ENCODE measurements at places on chromosomes 1 and 21.

DNA sequence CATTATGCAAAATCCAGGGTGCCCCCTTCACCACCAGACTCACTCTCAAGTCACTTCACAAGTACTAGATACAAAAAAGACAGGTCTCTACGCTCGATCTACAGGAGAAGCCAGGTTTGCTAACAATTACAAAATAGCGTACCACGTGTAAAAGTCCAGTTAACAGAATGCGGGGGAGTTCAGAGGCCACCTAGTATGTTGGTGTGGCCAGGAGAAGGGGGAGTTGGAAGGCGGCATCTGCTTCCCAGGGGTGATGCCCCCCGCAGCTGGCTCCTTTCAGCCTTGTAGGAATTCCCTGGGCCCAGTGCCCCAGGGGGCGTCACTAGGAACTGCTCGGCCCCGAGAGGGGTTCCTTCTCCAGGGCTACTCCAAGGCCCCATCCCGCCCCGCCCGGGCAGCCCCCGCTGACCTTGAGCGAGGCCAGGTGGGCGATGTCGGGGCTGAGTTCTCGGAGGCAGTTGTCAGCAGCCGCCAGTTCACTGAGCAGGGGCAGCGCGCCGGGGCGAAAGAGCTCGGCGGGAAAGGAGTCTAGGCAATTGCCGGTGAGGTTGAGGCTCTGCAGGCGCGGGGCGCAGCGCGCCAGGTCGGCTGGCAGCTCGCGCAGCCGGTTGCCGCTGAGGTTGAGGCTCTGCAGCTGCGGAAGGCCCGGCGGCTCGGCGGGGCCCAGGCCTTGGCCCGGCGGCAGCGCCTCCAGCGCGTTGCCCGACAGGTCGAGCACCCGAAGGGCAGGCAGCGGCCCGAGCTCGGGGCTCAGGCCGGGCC is 664 bp downstream of the LRRC47 start:
- no peak for DNase-seq

DNA sequence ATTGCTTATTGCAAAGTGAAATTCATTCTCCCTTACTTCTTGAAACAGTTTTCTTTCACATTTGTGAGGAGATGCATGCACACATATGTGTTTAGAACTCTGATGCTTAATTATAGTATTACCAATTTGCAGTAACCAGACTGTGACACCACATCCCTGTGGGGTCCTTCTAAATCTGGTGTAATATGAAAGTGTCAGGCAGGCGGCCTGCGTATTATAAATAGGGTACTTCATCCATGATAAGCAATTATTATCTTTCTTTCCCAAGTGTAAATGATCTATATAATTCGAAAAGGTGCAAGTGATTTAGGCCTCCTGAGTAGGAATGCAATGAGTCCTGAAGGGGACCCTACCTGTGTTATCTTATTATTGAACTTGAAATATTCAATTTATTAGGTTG is 876 bp downstream of the EFCAB7 start:
- DNase-seq, result no peak

GRCh38 chr21:39968010-39968409 is 100.8 kb downstream of the PCP4 start:
- no peak for DNase-seq

GRCh38 chr1:225522588-225523262 is 94.9 kb upstream of the LBR start:
- no peak for DNase-seq

GRCh38 chr1:11981378-11982009 is 1.2 kb downstream of the MFN2 start:
- DNase-seq, result no peak

DNA sequence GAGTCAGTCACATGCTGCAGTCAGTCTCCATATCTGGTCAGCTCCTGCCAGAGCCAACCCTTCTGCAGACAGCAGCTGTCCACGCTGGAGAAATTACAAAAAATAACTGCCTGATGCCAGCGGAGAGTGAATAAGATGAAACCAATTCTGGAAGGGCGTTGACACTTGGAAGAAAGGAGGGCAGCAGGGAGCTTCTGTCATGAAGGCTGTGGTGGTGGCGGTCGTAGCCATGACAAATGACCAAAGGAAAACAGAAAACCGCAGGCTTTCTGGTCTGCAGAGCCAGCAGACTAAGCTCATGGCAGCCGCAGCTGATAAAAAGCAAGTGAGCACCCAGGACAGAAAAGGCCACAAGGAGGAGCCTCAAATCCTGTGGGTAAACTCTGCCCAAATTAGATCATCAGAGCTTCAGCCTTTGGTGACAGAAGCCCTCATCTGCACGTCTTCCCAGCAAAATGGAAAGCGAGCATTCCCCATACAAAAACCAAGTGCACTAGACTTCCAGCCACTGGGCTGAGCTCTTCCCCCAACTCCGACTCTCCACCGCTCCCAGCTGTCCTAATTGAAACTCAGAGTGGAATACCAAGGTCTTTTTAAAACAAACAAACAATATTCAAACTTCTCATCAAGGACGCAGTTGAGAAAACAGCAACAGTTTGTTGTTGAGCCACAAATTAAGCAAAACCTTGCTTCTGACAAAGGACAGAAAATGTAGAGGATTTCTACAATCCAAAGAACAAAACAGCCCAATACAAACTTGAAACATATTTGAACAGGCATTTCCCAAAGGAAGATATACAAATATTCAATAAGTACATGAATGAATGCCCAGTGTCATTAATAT is 28.7 kb downstream of the RSPH1 start:
- DNase-seq, result peak; percentile 29

GRCh38 chr1:64775113-64775512 is 30.2 kb downstream of the RAVER2 start:
- no peak for DNase-seq

DNA sequence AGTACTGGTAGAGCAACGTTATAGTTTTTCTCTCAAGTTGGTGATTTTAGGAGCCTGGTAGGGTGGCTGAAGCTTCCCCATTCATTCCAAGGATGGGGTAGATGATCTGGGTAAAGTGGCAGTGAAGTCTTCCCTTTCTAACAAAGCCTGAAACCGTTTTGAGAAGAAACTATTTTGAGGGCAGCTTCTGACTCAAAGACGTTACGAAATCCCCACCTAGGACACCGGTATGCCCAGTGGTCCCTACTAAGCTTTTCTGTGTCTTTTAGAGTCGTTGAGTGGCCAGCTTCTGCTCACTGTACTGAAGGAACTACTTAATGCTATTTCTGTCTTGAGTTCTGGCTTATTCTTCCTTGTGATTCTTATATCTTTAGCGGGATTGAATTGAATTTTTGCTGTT is 1.4 kb downstream of the WDTC1 start:
- no peak for DNase-seq

DNA sequence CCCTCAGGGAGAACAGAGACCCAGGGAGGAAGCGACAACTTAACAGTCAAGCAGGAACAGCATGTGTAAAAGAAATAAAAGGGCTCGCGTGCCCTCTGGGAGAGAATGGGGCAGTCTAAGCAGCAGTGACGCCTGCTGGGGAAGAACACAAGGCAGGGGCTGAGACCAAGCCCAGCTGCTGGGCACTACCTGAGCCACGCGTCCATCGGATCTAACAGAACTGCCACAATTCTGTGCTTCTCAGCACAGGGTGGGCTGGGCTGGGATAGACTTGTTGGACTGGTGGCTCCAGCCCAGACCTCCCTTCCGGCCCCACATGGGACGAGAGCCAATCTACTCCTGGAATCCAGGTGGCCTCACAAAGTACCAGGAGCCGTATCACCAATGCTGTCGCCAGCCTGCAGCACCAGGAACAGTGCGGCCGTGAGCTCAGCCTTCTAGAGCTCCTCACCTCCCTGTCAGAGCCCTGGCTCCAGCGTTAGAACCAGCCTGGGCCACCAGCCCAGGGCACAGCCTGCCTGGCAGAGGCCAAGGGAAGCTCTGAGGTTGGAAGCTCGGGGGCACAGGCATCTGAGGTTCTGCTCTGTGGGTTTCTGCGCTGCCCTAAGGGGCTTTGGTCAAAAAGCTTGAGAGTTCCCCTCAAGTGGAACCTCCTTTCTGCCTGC is 7.4 kb downstream of the LRRC47 start:
- DNase-seq, result no peak

DNA sequence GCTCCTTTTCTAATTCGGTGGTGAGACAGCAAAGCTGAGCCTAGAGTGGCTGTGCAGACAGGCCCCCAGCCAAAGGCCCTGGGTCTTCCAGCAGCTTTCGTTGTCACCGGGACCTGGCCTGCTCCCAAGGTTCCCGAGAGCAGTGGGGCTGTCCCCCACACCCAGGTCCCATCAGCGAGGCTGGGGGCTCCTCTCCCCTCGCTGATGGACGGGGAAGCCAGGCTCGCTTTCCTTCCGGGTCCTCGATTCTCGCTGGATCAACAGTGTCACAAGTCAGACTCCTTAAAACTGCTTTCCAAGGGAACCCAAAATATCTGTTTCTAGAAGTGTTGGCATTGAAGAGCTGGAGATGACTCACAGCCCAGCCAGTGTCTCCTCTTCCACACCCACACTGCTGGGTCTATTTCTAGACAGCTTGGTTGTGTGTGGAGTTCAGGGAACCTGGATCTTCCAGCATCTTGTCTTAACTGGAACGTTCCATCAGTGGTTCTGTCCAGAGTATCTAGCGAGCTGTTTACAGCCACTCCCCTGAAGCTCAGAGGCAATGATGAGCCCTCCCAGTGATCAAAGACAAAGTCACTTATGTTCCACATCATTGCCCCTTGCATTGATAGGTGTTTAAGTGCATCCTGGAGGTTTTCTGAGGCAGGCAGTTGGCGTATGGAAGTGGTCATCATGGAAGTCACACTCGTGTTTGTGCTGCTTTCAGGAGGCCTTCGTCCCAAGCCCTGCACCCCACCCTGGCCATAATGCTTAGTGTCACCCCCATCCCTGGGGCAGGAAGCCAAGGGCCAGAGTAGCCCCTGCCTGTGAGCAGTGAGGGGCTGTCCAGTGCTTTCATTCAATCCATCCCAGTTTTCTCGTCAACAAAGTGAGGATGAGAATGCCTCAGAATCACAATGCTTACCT is 35.2 kb downstream of the RRP1 start:
- no peak for DNase-seq

- no peak for DNase-seq
Observed at GRCh38 chr1:9780554-9781110, 43.1 kb downstream of the CLSTN1 start.

- no peak for DNase-seq
Observed at GRCh38 chr1:170194451-170194850, 48.7 kb downstream of the NTMT2 start.

GRCh38 chr1:115506518-115506917 is 135.3 kb upstream of the VANGL1 start:
- no peak for DNase-seq

DNA sequence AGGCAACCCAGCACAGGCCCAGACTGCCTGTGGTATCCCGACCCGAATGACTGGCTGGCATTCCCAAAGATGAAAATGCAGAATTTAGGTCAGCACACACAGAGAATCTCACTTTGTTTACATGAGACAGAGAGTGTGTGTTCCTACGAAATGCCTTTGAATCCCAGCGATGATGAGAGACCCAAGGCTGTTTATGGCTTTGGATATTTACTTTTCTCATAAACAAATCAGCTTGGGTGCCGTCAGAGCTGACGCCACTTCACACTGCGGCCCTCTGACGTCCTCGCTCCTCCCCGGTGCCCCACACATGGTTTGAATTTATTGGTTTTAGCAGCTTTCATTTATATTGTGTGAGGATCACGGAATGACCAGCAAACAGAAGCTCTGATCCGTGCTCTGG is 18.7 kb downstream of the TRABD2B start:
- DNase-seq, result no peak

DNA sequence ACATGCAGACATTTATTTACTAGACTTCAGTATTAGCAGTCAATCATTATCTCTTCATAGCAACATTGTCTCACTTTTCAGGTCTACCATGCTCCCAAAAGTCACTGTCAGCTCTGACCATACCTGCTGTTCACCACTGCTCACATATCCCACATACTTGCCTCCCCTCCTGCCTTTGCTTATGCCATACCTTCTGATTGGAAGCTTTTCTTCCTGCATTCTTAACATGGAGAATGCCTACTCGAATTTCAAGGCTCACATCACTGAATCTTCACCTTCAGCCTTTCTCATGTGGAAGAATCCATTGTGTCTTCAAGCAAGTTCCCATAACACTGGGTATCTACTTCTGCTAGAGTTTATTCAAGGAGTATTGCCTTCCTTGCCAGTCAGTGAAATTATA is 135.4 kb downstream of the NTNG1 start:
- DNase-seq, result no peak

GRCh38 chr1:205709640-205710039 is 29.3 kb upstream of the SLC45A3 start:
- DNase-seq, result no peak

GRCh38 chr1:216794586-216794985 is 71.4 kb upstream of the ESRRG start:
- DNase-seq, result no peak

- no peak for DNase-seq
Observed at GRCh38 chr1:37430103-37430985, 44.0 kb upstream of the ZC3H12A start.

DNA sequence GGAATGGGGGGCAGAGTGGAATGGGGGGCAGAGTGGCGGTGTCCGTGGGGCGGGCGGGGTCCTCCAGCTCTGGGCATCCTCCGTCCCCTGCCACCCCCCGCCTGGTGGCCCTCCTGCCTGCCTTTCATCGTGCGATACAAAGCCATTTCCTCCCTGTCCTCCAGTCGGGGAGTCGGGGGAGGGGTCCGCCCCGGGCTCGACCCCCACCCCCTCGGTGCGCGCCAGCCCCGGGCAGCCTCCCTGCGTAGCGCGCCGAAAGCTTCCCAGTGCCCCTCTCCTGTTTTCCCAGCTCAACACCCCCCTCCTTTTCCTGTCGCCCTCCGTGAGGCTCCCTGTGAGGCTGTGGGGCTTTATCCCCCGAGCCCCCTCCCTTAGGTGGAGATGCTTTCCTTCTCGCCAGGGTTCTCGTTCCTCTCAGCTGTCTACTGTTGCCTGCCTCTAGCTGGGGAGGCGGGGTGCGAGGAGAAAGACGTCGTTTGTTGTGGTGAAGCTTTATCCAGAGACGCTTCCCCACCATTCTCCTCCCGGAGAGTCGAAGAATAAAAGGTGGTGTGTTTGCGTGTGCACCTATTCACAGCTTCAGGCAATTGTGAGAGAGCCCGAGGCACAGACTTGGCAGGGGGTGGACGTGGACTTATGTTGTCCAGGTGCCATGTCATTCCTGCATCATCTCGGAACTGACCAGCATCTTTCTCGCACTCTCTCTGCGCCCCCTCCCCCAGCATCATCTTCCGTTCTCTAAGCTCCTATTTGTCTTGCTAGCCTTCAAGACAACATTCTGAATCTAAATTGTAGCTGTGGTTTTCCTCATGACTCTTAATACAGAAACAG is 848 bp downstream of the DNM3 start:
- no peak for DNase-seq

DNA sequence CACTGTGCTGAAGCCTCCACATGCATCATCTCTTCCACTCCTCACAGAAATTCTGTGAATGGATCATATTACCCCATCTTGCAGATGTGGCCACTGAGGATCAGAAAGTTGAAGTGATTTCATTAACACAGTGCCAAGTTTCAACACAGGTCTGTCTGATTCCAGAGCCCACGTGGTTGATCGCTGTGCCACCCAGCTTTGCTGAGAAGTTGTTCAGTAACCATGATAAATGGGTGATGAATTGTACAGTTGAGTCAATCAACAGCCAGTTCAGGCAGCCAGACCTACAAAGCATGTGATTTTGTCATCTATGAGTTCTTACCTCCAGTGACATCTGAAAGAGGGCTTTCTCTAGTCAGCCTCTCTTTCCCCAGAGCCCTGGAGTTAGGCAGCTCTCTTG is 61.8 kb upstream of the GRHL3 start:
- DNase-seq, result no peak

GRCh38 chr1:24846671-24847070 is 83.4 kb downstream of the RUNX3 start:
- DNase-seq, result no peak

GRCh38 chr1:207831517-207832327 is 79.2 kb downstream of the CD34 start:
- no peak for DNase-seq

- no peak for DNase-seq
Observed at GRCh38 chr1:174892016-174892415, 107.7 kb upstream of the CACYBP start.

Measured in HTR-8/SVneo (cell line).